Central memory CD4-positive, alpha-beta T cell (primary cell): ENCODE measurements at places on chromosomes 12 and 14.
A peak's percentile ranks its signal among the peaks of the same experiment; 100 is the strongest.

DNA sequence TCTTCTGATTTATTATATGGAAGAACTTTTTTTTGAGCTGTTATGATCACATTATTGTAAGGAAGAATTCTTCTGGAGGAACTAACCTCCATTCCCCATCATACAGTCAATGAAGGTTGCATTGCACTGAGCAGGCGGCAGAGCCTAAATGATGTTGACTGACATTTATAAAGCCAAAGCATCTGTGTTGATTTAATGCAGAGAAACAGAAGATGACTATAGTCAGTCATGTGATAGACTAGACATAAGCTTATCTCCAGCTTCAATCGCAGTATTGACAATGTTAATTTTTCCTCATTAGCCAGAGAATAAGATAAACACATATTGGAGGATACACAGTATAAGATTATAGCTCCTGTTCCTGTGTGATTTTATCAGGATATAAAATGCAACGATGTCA lies 82.0 kb downstream of the PRICKLE1 start:
- DNase-seq, result no peak

GRCh38 chr14:69683971-69684370 lies 72.6 kb downstream of the SUSD6 start:
- DNase-seq, result no peak

DNA sequence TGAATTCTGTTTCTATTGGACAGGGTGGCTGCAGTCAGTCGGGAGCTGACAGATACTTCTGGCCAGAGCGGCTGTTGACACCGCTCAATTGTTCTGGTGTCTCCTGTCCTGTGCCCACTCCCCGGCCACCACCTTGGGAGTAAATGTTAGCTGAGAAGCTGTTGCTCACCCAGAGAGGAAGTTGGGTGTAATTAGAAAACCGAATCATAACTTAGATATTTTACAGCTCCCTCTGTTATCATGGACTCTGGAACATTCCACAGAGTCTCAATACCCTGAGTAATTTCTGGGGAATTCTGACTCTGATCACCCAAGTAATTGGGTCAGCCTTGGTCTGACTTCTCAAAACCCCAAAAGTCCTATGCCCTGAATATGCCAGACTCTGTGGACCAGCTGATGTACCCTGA lies 58.3 kb upstream of the RFLNA start:
- no peak for DNase-seq

DNA sequence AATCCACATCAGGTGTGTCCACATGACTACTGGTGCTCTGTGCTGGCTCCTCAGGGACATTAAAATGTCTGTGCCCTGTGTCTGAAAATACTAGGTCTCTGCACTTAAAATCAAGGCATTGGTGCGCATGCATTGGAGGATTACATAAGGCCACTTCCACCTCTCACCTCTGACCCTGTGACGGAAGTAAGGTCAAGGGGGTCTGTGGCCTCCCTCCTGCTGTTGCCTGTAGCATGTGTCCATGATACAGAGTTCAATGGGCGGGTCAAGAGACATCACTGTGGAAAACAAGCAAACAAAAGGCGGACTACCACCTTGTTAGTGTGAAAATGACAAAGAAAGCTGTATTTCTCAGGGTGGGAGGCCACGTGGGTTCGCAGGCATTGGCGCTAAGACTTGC lies 208.6 kb upstream of the PWP1 start:
- DNase-seq, result no peak

GRCh38 chr12:116962197-116962596 lies 51.4 kb downstream of the FBXW8 start:
- no peak for DNase-seq

GRCh38 chr12:11780521-11781101 lies 131.1 kb downstream of the ETV6 start:
- no peak for DNase-seq

DNA sequence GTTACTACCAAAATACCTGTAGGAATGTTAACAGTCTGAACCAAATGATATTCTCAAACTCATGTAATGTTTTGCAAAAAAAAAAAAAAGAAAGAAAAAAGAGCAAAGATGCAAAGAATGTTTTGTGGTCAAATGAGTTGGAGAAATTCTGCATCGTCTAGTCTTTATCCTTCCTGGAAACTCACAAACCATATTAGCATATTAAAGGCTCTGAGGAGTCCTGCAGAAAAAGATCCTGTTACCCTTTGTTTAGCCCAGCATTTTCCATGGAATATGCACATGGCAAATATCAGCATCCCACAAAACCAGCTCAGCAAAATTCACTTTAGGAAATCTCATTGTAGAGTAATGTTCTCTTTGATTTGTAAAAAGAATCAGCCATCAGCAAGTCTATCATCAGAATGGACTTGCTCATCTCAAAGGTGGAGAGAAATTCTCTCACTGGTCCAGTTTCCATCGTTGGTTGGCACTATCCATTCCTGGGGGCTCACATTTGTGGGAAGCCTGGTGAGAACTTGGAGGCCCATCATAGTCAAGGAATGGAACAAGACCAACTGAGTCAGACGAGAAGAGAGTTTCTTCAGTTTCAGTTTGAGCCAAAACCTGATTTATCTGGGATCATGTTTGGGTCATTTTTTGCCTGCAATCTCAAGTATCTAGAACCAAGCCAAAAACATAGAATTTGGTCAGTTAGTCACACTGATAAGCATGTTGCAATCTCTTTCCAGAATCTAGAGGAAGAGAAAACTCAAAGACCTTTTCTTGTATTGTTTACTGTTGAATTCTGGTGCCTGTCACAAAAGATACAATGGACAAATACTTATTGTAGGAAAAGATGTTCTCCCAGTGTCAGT lies 129.8 kb downstream of the TBX5 start:
- DNase-seq, result no peak

DNA sequence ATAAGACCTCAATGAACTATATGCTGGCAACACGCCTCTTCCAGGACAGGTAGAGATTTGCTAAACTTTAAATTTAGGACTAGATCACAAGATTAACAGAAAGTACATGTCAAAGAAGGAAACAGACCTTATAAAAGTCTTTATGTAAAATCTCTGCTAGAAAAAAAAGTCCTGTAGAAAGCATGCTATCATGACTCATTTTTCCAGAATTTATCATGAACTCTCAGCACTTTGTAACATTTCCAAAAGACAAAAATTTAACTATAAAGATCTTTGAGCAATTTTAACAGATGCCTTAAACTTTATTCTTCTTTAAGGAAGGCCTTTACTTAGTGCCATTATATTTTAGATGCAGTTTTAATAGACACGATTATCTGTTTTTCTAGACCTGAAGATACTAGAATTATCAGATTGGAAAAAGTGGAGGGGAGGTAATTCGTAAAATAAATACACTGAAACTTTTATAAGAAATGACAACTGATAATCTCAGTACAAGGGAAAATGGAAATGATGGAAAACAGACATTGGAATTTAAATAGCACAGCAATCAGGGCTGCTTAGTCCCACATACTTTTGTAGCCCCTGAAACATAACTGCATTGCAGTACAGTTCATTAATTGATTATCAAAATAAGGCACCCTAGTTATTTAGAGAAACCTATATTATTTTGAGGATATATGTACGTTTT lies 92.0 kb downstream of the TTLL5 start:
- DNase-seq, result no peak

- DNase-seq, result peak; percentile 31
These were observed 62.9 kb downstream of the CCDC91 start for GRCh38 chr12:28253161-28253641.

DNA sequence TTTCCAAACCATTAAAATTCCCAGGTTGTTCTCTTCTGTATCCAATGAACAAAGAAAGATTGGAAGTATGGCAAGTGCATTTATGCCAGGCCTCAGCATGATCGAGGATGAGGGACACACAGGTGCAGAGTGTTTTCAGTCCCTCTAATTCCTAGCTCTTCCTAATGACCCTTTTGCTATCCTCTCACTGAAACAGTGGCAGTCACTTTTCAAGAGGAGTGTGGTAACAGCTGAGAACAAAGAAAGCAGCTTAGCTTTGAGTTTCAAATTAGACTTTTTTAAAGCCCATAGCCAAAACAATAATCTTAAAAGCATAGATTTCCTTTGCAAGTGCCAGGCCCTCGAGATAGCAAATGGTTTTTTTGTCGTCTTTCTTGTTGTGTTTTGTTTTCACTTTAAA lies 110.8 kb downstream of the KCNH5 start:
- no peak for DNase-seq

- no peak for DNase-seq
These were observed 262.4 kb upstream of the PDE3A start for GRCh38 chr12:20105943-20106342.

- no peak for DNase-seq
These were observed 556 bp downstream of the PHETA1 start for GRCh38 chr12:111368291-111368787.

DNA sequence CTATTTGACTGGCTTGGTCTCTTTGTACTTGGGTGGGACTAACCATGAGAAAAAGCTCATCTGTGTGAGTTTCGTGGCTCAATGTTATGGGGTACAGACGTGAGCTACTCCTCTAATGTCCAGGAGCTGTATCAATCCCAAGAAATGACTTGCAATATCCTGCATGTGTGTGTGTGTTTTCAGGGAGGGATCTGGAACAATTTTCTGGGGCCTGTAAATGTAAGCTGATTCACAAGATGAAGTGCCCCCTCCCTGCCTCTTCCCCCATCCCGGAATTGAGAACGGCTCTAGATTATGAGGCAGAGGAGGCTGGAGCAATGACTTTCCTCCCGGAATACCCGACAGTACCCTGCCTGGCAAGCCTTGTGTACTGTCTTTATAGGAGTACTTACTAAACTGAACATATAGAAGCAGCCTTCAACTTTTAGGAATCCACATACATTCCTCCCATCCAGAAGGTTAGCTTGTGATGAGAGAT lies 53.9 kb downstream of the TMX1 start:
- DNase-seq, result no peak

DNA sequence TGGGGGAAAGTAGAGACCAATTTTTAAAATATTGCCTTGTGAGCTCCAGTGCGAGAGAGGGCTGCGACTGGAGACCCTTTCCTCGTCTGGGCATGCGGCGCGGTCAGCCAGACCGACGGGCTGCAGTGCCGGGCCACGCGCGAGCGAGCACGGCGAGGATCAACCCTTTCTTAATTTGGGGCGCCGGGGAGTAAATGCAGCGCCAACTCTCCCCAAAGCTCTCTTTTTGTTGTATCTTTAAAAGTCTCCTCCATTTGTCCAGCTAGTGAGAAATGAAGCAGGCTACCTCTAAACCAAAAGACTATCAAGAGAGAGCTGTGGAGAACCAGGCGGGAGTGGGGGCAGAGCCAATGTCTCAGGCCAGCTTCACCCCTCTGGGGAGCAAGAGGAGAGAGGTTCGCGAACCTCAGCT lies 1.4 kb downstream of the SIX1 start:
- DNase-seq, result no peak

DNA sequence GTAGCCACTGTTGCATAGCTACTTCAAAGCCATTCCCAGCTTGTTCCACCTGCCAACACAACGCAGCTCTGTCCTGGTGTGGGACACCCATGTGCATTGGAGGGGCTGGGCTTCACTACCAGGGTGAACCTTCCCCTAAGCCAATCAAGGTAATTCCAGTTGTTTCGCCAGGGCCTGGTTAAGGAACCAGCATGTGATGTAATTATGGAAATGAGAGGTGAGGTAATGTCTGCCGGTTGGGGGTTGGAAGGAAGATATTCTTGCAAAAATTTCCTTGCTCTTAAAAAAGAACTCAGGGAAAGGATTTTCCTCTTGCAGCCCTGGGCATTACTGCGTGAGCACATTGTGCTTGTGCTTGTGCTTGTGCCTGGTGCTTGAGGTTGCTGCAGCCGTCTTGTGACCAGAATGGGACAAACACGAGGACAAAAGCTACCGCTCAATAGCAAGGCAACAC lies 14.9 kb downstream of the TUBA1C start:
- no peak for DNase-seq

- DNase-seq, result no peak
These were observed 240.8 kb downstream of the DACT1 start for GRCh38 chr14:58878439-58879139.

DNA sequence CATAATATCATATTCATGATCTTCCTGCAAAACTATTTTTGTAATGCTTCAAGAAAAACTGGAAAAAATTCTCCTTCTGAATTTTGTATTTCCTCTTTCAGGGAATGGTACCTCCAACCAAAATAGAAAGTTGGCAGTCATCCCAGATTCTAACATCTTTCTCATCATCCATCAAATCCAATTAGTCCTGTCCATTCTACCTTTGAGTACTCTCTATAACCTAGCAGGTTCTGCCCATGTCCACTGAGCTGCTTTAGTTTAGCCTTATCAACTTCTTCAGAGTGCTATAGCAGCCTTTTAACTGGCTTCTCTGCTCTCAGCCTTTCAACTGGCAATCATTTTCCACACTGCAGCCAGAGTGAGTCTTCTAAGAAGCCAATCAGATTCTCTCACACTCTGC lies 236.2 kb downstream of the AKAP6 start:
- DNase-seq, result no peak

DNA sequence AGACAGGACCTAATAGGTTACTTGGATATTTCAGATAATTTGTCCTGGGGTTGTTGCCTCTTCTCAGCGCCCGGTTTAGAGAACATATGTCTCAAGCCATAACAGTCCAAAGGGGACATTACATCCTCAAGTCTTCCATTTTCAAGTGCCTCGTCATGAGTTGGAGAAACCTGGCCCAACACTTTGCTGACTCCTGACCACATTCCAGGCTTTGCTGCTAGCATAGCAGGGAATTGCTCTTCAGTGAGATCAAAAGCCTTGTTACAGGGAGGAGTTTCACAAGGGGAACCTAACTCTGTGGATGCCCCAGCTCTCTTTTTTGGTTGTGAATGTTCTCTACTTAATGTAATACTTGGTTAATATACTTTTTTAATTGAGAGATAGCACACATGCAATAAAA lies 8.2 kb upstream of the MMP19 start:
- DNase-seq, result no peak

- no peak for DNase-seq
These were observed 32.1 kb upstream of the SLC38A1 start for GRCh38 chr12:46300910-46301309.

GRCh38 chr14:94936401-94936892 lies 166.5 kb upstream of the GSC start:
- DNase-seq, result no peak

GRCh38 chr12:3201339-3202051 lies 124.3 kb downstream of the TSPAN9 start:
- no peak for DNase-seq

DNA sequence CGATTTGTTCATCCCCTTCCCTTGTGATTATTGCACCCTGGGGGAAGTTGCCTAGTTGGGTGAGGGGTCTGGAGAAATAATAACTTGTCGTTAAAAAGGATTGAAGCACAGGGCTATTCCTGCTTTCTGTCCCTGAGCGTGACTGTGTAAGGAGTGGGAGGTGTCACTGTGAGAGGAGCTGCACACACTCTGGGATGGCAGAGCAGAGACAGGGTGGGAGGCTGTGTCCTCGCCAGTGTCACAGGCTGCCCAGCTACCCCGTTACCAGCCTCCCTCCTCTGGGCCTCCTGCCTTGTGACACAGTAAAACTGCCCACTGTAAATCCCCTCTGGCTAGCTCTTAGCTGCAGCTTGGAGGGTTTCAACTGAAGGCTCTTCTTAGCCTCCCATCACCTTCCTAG lies 460.6 kb downstream of the AACS start:
- DNase-seq, result no peak

GRCh38 chr12:28767836-28768348 lies 381.2 kb upstream of the FAR2 start:
- no peak for DNase-seq

GRCh38 chr12:614411-614970 lies 48.8 kb downstream of the NINJ2 start:
- no peak for DNase-seq
